Activated T-cell treated with anti-CD3 and anti-CD28 coated beads for 48 hours (primary cell): ENCODE measurements at places on chromosomes 6 and 20.

DNA sequence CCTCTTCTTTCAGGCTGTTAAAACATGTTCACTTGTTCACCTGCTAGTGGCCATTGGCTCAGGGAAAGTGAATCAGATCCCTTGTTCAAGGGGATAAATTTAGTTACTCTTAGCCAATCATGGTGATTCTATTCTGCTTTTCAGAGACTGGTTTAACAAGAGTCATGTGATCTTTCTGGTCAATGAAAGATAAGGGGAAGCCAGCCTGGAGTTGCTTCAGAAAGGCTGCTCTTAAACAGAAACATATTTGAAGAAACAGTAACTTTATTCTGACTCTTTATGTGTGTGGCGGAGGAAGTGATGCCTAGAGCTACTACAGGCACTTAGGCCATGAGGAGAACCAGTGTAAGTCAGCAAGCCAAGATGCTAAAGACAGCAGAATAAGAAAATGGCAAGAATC, 28.1 kb upstream of the AHI1 start:
- DNase-seq, result no peak

DNA sequence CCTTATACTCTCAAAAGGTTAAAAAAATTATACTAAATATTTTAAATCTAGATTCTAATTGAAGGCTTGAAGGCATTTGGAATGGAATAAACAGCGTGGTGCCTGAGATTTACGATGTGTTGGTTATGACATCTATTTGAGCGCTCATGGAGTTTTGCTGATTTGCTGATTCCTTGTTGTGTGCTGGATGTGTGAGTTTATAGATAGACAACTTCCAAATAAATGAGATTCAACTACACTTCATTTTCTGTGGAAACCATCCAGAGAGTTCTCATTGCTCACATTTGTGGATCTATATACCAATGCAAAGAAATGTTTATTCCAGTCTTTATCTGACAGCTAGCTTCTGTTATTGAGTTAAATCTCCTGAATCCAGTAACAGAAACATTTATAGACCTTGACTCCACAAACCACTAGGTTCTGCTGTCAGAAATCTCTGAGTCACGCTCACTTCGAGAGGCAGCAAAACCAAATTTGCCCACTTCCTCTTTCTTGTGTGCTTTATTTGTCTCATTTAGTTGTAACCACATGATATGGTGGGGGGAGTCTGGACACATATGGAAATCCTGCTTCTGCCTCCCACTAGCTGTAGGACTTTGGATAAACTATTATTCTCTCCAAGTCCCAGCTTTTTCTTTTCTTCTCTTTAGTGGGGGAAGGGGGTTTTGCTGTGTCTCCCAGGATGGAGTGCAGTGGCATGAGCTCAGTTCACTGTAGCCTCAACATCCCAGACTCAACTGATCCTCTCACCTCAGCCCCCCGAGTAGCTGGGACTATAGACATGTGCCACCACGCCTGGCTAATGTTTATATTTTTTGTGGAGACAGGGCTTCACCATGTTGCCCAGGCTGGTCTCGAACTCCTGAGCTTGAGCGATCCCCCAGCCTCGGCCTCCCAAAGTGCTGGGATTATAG, 54.5 kb downstream of the IPCEF1 start:
- DNase-seq, result no peak

DNA sequence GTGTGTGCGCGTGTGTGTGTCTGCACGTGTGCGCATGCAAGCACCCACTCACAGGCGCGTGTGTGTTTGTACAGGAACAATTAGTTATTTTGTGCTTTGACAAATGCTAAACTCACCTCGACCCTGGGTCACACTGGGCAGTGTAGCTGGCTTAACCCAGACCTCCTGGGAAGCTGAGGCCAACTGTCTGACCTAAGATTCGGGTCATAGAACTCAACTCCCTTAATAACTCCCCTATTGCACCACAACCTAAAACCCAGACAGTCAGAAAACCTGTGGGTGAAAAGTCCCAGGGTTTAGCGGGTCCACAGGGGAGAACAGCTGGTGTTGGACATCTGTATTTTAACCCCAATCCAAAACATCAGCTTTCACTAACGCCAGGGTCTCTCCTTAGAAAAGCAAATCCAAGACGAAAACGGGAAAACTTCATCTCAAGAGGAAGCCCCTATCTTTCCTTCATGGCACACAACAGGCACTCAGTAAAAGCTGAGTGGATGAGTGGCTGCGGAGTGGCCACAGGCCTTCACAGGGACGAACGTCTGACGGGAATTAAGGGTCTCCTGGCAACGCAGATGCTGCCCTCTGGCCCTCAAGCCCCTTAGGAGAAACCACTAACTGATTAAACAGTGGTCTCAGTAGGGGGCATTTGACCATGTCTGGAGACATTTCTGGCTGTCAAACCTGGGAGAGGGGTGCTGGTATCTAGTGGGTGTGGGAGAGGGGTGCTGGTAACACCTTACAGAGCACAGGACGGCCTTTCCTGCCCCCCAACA, 4.5 kb downstream of the PMEPA1 start:
- DNase-seq, result no peak

DNA sequence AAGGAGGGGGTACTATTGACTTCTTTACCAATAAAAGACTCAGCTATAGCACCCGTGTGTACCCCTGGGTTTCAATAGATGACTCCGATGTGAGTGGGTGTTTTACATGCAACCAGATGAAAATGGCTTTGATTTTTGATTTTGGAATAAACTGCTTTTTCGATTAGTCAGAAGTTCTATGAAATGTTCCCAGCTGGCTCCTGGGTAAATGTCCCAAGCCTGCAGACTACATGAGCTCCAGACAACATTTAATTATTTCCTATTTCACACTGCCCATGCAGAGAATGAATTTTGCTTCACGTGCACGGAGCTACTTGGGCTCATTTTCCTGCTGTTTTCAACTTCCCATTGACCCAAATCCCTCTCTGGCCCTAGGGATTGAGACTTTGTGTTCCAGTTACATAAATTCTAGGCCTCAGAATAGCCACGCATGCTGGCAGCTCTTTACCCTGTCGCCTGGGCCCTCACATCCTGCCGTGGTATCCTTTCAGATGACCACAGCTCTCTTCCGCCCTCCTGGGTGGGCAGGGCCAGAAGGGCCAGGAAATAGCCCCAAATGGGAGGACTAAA, 59.7 kb downstream of the GPR6 start:
- no peak for DNase-seq

DNA sequence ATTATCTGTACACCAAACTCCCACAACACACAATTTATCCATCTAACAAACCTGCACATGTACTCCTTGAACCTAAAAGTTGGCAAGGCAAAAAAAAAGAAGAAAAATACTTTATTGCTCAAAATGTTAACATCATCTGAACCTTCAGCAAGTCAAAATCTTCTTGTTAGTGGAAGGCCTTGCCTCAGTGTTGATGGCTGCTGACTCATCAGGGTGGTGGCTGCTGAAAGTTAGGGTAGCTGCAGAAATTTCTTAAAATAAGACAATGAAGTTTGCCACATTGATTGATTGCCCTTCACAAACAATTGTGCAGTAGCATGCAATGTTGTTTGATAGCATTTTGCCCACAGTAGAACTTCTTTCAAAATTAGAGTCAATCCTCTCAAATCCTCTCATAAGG, 2.7 kb upstream of the WFDC11 start:
- DNase-seq, result no peak

GRCh38 chr20:44131704-44132103, 55.3 kb downstream of the JPH2 start:
- DNase-seq, result no peak

GRCh38 chr6:2232445-2232844, 13.0 kb downstream of the GMDS start:
- DNase-seq, result no peak

GRCh38 chr6:80608881-80609280, 502.4 kb downstream of the BCKDHB start:
- no peak for DNase-seq

GRCh38 chr20:62216636-62217566, 3.2 kb downstream of the HRH3 start:
- DNase-seq, result no peak

DNA sequence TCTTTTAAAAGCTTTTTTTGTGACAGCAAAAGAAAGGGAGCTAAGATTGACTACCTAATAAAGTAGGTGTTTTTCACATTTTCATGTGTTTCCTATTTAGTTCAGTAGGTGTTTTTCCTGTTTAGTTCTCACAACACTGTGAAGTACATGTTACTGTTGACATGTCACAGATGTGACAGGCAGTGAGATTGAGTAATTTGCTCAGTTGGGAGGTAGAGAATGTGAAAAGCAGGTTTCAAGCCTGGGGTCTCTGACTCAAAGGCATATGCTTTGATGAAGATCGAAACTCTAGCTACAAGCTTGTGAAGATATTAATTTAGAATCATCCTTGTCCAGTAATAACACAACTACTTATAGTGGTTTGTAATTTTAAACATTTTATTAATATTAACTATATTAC, 43.1 kb downstream of the SLX4IP start:
- no peak for DNase-seq

GRCh38 chr20:8413691-8414090, 281.6 kb downstream of the PLCB1 start:
- DNase-seq, result no peak

- DNase-seq, result no peak
These were observed 197.6 kb downstream of the PRL start for GRCh38 chr6:22099231-22099630.

GRCh38 chr20:17611540-17612286, 41.8 kb downstream of the DSTN start:
- no peak for DNase-seq

DNA sequence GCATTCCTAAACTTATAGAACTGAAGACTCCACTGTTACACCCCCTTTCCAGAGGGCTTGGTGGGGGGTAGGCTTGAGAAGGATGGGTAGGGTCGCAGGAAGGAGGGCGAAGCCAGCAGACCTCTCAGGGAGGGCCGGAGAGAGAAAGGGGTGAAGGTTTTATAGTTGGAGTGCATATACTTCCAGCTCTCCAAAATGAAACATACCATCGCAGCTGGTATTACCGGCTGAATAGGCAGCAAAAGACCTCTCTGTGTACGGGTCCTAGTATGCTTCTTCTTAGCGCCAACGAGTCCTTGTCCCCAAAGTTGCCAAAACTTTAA, 1.0 kb upstream of the VGLL2 start:
- DNase-seq, result no peak

DNA sequence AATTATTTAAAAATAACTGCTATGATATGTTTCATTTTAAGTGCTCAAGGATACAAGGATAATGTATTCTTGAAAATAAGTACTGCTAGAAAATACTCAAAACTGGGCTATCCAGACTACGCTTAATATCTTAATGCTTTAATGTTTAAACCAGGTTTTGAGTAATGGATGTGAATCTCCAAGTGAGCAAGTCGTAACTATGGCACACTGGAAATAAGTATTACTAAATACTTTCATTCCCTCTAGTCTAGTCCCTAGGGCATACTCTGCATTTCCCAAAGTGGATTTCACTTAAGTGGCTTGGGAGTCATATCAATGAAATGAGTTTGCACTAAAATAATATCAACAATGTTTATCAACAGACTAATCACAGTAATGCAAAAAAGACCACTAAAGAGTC, 48.1 kb downstream of the HMGCLL1 start:
- no peak for DNase-seq

DNA sequence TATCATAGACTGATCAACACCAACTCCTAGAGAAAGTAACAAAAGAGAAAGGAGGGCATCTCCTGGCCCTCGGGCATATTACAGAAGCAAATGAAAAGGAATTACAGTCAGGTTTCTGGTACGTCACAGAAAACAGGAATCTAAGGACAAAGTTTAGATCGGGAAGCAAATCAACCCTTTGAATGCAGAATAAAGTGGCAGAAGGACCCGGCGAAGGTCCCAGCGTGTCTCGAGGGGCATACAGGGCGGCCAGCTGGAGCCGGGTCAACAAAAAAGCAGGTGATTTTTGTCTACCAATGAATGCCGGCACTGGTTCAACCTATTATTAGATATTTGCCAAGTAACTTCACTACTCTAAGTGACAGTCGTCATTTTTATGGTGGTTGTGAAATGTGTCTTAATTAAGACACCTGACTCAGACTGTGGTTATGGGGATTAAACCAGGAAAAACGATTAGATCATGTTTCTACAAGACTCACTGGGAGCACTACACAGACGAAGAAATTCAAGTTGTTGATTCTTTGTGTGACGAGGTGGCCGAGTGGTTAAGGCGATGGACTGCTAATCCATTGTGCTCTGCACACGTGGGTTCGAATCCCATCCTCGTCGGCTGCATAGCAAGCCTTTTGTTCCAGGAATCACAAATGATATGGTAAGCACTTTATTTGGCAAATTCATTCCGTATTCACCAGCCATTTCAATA, 12.4 kb upstream of the ZSCAN9 start:
- DNase-seq, result peak; percentile 71

- no peak for DNase-seq
These were observed 9.6 kb upstream of the BEND3 start for GRCh38 chr6:107124934-107125348.

GRCh38 chr6:34657307-34657978, 39.1 kb downstream of the ILRUN start:
- DNase-seq, result no peak

- DNase-seq, result no peak
These were observed 923 bp downstream of the GMDS start for GRCh38 chr6:2244261-2245102.

DNA sequence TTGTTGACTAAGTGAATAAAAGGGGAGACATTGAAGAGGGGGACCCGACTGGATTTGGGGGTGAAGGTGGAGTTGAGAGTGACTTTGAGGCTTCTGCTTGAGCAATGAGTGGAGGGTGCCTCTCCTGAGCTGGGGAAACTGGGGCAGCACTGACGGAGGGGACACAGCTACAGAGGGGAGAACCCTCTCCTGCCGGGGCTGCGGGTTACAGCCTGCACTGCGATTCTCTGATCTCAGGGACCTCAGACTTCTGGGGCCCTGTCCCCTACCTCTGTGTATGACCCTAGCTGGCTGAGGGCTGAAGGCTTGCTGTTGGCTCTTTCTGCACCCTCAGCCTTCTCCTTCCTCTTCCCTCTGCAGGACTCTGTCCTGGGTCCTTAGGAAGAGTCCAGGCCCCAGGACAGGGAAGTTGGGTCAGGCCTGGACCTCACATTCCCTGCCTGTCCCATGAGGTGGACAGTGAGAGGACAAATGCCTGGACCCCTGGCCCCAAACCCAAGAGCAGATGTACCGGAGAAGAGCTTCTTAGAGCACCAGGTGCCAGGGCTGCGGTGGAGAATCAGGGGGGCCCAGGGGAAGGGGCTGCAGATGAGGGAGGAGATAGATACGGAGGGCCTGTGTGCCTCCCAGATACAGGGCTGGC, 13.7 kb upstream of the FAM110A start:
- DNase-seq, result no peak

- no peak for DNase-seq
These were observed 5.1 kb downstream of the MTRES1 start for GRCh38 chr6:107033126-107033525.

GRCh38 chr6:133254552-133255228, 13.5 kb downstream of the EYA4 start:
- no peak for DNase-seq

DNA sequence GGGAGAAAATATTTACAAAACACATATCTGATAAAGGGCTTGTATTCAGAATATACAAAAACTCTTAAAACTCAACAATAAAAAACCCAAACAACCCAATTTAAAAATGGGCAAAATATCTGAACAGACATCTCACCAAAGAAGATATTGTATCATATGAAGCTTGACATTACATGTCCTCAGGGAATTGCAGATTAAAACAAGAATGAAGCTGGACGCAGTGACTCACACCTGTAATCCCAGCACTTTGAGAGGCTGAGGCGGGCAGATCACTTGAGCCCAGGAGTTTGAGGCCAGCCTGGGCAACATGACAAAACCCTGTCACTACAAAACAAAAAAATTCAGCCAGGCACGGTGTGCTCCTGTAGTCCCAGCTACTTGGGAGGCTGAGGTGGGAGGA, 135.4 kb upstream of the AKIRIN2 start:
- DNase-seq, result no peak
